ENCODE measurements at places on chromosomes 6 and 20.

GRCh38 chr20:32522776-32523612, 62.1 kb downstream of the NOL4L start:
- DNase-seq: no peak

DNA sequence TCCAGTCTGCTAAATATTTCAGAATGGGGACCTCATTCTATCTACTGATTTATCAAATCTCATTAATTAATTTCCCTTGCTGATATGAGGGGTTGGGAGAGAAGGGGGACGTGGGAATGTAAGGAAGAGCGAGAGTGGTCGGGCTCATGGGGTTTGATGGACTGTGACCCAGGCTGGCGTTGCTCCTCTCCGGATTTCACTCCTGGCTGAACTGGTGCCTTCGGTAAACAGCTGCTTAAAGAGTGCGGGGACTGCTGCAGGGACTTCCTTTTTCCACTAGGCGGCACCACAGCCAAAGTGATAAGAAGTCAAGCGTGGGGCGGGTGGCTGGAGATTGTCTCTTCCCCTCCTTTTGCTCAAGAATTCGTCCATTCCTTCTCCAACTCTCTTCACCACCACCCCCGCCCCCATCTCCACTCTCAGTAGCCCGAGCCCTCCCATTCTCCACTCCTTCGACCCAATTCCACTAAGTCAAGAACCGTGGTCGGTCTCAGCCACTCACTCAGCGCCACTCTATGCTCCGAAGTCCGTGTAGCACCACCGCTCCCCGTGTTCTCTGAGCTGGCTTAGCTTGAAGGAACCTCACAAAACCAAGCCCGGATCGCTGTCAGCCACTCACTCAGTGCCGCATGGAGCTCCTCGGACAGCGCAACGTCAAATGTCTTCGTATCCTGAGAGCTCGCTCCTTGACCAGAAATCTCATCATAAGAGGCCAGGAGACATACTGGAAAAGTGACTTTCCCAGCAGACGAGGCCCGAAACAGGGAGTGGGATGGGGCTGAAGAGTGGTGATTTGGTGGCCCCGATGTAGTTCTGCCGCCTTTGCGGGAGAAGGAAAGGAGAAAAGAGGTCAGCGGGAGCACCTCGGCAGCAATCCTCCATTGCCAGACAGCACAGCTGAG, 9.7 kb downstream of the TRIM31 start:
- peak; percentile 76 for DNase-seq

- DNase-seq: no peak
Observed at GRCh38 chr6:84763886-84764331, 489 bp downstream of the TBX18 start.

GRCh38 chr6:3499603-3500002, 42.8 kb upstream of the SLC22A23 start:
- DNase-seq: no peak

DNA sequence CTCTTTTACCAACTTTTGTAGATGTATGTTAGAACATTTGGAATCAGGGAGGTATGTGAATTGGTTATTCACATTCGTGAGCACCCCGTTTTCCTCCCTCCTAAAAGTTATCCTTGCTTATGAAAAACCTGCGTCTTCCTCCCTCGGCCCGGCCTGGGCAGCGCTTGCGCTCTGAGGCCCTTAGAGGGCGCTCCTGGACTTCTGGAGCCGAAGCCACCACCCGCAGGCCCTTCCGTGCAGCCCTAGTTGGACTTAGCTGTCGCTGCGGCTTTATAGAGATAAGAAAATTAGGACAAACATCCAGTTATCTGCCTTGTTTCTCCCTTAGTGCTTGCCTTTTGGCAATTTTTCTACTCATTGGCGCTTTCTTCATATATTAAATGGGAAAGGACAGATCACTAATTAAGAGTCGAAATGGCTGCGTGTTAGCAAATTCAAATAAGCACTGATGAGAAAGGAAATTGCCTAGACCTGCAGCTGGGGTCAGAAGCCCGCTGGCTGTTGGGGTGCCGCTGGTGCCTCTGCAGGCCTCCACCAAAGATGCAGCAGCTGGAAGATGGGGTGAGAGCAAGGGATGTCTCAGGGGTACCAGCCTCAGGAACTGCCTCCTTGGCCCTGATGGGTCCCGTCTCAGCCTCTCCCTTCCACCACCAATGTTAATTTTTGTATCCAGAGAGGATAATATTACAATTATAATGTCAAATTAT, 5.2 kb downstream of the FNDC1 start:
- DNase-seq: peak; percentile 60

- DNase-seq: no peak
Observed at GRCh38 chr6:154298297-154298696, 58.3 kb downstream of the IPCEF1 start.

DNA sequence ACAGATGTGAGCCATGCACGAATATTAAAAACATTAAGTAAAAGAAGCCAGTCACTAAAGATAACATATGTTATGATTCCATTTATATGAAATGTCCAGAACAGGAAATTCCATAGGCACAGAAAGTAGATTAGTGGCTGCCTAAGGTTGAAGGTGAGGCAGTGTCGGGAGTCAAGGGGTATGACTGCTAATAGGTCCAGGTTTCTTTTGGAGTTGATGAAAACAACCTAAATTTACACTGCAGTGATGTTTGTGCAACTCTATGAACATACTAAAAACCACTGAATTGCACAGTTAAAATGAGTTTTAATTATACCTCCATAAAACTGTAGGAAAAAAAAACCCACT, 14.4 kb downstream of the SRPK1 start:
- DNase-seq: no peak

GRCh38 chr6:130794738-130795137, 32.5 kb upstream of the SMLR1 start:
- DNase-seq: no peak

DNA sequence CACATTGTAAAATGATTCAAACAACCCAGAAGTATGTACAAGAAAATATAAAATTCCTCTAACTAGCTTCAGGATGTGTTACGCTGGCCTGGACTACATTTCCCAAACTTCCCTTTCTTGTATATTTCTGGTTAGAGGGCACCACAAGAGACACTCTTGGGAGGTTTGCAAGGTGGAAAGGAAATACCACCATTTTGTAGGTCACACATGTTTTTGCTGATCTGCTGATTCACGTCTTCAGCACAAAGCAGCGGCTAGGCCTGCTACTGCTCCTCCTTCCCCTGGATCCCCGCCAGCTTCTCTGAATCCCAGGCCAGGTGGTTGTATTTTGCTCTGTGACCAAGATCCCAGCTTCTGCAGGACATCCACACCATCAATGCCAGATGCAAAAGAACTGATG, 104.2 kb downstream of the AGPAT4 start:
- peak; percentile 71 for DNase-seq

DNA sequence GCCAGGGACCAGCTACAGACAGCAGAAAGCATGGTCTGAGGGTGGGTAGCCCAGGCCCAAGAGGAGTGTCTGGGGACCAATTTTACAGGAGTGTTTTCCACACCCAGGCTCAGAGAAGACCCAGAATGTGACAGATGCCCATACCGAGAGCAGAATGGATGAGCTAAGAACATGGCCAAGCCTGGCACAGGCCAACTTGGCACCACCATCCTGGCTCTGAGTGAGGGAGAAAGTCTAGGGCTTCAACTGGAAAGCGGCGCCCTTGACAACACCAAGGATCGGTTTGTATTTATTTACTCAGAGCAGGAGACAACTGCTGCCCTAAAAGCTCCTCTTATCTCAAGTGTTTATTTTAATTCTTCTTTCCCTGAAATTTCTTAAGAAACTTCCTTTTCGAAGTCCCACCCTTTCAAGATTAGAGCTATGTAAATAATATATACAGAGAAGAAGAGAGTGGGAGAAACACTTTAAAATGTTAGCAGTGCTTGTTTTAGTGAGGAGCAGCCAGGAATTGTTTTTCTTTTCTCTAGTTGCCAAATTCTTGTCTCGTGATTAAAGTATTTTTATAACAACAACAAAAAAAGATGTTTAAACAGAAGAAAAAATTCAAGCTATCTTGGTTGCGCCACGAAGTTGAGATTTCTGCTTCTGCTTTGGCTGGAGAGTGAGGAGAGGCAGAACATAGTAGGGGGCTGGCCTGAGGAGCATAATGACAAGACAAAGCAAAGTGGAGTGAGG, 16.2 kb downstream of the TNXB start:
- peak; percentile 62 for DNase-seq

DNA sequence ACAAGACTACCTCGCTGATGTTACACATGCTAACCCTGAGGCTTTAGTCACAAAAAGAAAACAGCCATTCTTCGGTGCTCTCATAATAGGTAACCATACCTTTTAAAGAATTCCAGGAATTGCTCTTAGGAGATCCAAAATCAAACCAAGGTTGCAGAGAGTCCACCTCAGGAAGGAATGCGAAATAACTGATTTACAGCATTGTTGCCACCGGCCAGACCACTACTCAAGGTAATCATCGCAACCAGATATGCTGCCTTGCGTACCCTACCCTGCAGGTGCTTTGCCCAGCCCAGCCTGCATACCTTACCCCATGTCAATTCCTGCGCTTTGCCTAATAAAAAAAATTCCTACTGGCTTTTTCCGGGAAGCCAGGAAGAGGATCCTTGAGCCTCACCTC, 27.0 kb downstream of the NUP153 start:
- no peak for DNase-seq

DNA sequence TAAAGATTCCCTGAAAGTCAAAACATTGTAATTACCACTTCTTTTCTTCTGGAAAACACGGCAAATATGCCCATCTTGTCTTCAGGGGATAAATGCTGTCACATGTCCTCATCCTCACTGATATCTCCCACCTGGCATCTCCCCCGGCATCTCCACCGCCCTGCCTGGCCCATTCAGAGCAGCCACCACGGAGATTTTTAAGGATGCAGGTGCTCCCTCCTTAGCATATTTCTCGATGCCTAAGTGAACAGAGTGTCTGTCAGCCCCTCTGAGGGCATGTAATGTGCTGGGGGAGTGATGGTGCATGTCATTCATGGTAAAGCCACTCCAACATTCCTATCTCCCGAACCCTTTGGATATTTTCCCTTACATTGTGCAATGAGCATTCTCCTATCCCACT, 215.5 kb downstream of the PREX1 start:
- no peak for DNase-seq

DNA sequence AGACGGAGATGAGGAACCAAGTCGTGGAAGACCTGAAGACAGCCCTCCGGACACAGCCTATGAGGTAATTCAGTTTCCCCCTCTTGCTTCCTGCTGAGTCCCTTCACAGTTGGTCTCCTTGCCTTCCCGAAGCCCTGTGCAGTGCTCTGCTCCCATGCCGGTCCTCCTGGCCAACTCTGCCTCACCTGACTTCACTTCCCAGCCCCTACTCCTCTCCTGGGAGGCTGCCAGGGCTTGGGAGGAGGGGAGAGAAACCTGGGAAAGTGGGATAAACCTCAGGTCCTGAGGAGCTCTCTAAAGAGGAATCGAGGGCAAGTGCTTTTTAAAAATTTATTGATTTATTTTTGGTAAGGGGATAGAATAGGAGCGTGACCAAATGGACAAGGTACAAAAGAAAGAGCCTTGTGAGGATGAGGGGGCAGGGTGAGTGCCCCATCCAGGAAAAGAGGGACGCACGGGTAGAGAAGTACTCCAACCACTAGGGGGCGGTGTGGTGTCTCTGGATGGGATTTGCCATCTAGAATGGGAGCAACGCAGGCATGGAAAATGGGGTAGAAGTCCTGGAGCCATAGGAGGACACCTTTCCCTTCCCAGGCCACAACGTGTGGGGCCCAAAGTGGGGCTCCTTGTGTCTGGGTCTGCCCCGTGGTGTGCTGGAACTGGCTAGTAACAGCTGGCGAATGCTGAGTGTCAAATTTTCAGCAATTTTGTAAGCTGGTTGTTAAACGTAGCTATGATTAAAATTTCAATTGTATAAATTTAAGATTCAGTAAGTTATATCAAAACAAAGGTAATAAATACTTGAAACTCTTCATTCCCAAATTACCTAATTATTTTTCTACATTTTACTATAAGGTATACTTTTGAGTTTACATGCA, 69.0 kb downstream of the MOCS1 start:
- DNase-seq: peak; percentile 40

GRCh38 chr6:46288835-46289234, 118.1 kb upstream of the ENPP5 start:
- DNase-seq: no peak

DNA sequence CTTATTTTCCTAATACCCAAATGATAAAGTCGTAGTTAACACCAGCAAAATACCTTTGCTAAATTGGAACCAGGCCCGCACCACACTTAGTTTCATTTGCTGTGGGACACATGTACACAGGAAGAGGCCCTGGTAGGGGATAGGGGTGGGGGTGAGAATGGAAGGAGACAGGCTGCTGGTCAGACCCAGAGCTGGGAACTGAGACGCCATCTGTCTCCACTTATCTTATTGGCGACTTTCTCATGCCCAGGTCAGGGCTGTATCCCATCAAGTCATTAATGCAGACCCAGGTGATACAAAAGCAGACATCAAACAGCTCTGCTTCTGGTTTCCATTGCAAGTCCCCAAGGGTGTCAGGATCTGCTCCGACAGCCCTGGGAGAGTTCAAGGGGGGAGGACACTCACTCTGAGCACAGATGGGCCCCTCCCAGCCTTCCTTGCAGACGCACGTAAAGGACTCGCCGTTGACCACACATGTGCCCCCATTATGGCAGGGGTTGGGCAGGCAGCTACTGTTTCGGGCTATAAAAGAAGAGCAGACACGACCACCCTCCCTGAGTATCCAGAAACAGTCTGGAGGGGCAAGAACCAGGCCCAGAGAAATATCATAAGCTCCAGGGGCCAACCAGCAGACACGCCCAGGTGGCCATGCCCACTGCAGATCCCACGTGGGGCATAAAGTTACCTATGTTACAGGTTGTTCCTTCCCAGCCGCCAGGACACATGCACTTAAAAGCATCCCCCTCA, 29.2 kb downstream of the JAG1 start:
- no peak for DNase-seq

DNA sequence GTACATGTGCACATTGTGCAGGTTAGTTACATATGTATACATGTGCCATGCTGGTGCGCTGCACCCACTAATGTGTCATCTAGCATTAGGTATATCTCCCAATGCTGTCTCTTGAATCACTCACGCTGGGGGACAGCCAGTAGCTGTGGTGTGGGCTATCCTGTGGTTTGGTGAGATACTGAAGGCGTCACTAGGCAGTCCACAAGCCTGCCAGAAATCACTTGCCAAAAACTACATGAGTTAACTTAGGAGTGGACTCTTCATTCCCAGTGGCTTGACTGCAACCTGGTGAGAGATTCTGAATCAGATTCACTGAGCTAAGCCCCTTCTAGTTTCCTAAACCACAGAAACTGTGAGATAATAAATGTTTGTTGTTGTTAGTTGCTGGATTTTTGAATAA, 191.3 kb downstream of the TSHZ2 start:
- peak; percentile 52 for DNase-seq

DNA sequence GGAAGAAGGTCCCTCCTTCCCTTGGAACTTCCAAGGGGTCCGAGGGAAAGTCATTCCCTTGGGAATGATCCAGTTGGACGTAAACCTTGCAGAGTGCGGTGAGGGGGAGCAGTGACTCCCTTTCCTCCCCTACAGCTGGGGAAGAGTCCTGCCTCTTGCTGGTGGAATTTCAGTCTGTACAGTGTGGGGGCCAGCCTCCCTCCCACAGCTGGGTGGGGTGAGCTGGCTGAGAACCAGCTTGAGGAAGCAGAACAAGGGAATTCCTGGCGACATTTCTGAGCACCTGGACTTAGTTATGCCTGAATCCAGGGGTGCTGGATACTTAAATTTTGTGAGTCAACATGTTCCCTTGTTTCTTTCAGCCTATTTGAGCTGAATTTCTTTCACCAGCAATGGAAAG, 152.0 kb downstream of the ANKRD60 start:
- no peak for DNase-seq

- DNase-seq: no peak
Observed at GRCh38 chr20:9062066-9062465, 6.8 kb upstream of the PLCB4 start.

GRCh38 chr6:23446469-23446967, 679.5 kb upstream of the NRSN1 start:
- peak; percentile 28 for DNase-seq

Data from fibroblast of the conjunctiva (primary cell).